ENCODE measurements at places on chromosomes 4 and X. TPM values are rescaled to one million over a fixed set of nuclear protein-coding genes. Genes with fewer than 3 reads are reported as not detected.

MAGEB10 gene
- not detected for total RNA-seq

SPATA4 gene
- not detected for total RNA-seq

BCLAF3 gene
- 14.4 TPM for total RNA-seq

TLR10 gene
- 2.0 TPM for total RNA-seq

GIMD1 gene
- not detected for total RNA-seq

BMPR1B gene
- total RNA-seq = not detected

CTAG2 gene
- total RNA-seq = not detected

PLAC8 gene
- 95.6 TPM for total RNA-seq

KCNIP4 gene
- not detected for total RNA-seq

LONRF3 gene
- 5.6 TPM for total RNA-seq

PLK4 gene
- total RNA-seq = 4.2 TPM

CCSER1 gene
- 66.5 TPM for total RNA-seq

PLS3 gene
- total RNA-seq = 23.1 TPM

PDK3 gene
- total RNA-seq = 26.4 TPM

FHIP1A gene
- 31.5 TPM for total RNA-seq

PRIMPOL gene
- total RNA-seq = 17.8 TPM

SSX4 gene
- not detected for total RNA-seq

CXCL8 gene
- total RNA-seq = 25.6 TPM

ITM2A gene
- total RNA-seq = 9.8 TPM

NUDT11 gene
- total RNA-seq = not detected

SH3D19 gene
- 159 TPM for total RNA-seq

MAP3K15 gene
- not detected for total RNA-seq

NHS gene
- total RNA-seq = 0.88 TPM

CLDN22 gene
- not detected for total RNA-seq

TEX13C gene
- not detected for total RNA-seq

ARHGAP6 gene
- total RNA-seq = 30.5 TPM

ATP1B4 gene
- not detected for total RNA-seq

LCORL gene
- 51.5 TPM for total RNA-seq

RAB39B gene
- total RNA-seq = not detected

TXK gene
- 13.9 TPM for total RNA-seq

TEX13B gene
- total RNA-seq = not detected

CENPVL2 gene
- total RNA-seq = not detected

PCYT1B gene
- not detected for total RNA-seq

TLR2 gene
- total RNA-seq = 4.7 TPM

ZNF518B gene
- 22.4 TPM for total RNA-seq

NPNT gene
- 53.1 TPM for total RNA-seq

CXCL11 gene
- not detected for total RNA-seq

ERCC6L gene
- total RNA-seq = 0.54 TPM

F8A2 gene
- 29.8 TPM for total RNA-seq

CT45A1 gene
- not detected for total RNA-seq

FGFBP1 gene
- not detected for total RNA-seq

S100G gene
- total RNA-seq = not detected

GPC4 gene
- total RNA-seq = 9.5 TPM

TBC1D1 gene
- 67.0 TPM for total RNA-seq

PCSK1N gene
- total RNA-seq = 19.0 TPM

LUZP4 gene
- not detected for total RNA-seq

PDE5A gene
- total RNA-seq = 46.2 TPM
